H9 (cell line): ENCODE measurements at places on chromosomes 5 and 9. TPM values are rescaled to one million over a fixed set of nuclear protein-coding genes. Genes with fewer than 3 reads are reported as not detected.

Gene LRRC26
- total RNA-seq = 0.55 and 0.96 TPM in 2 replicates

DNA sequence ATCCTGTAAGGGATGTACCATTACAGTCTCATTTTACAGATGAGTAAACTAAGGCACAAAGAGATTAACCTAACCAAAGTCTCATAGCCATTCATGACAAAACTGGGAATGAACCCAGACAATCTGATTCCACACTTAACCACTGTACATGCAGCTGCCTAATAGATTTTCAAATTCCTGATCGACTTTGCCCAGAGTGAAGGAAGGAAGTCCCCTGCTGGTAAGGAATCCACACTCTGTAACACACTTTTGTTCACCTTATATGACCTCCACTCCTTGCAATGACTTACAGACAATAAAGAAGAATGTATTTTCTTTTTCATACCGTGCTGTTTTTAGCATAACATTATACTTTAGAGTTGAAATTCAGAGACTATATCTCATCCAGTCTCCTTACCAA lies 31.3 kb upstream of the PLPP6 start:
- H3K36me3 ChIP-seq = no peaks in the 10 kb centered on the region
- no peak for DNase-seq
- H3K27ac ChIP-seq = no peak overlapping the region
- no peaks in the 10 kb centered on the region for H3K27me3 ChIP-seq

- no peak overlapping the region for H3K27ac ChIP-seq
- H3K27me3 ChIP-seq = no peaks in the 10 kb centered on the region
- H3K36me3 ChIP-seq = no peaks in the 10 kb centered on the region; the same call in 1 of the 3 replicates
- H3K4me1 ChIP-seq = peaks cover 4% of the 10 kb centered on the region; the same call in 1 of the 2 replicates
These were observed 48.8 kb downstream of the GRAMD2B start for GRCh38 chr5:126471875-126472537.

DNA sequence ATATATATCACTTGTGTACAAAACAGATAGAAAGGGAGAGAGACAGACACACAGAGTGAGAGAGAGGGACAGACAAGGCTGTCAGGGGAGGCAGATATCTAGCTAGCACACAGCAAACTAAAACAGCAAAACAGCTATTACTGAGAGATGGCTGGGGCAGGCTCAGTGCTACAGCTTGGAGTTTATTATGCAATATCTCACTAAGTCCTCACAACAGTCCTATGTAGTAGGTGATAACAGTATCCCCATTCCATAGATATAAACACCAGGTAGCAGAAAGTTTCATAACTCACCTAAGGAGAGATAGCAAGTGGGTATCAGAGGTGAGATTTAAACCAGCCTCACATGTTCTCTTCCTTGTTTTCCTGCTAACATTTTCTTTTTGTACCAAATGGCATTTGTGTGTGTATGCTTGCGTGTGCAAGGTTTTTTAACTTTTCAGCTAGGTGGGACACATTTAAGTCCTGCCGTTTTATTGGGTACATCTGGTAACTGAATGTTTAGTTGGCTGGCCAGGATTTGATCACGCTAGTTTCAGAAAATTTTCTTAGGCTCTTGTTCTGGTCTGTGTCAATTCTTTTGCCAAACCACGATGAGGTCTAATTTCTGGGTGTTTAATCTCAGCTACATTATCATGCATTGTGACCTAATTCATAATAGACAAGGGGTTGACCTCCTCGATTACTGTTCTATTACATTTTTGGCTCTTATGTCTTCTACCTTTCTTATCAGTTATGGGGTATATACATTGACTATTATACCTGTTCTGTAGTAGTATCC lies 105.1 kb downstream of the LMNB1 start:
- no peak for DNase-seq
- no peak overlapping the region for H3K27ac ChIP-seq
- H3K36me3 ChIP-seq = peaks cover 3% of the 10 kb centered on the region; the same call in 1 of the 3 replicates
- H3K4me3 ChIP-seq = no peak overlapping the region
- no peaks in the 10 kb centered on the region; the same call in 1 of the 2 replicates for H3K4me1 ChIP-seq

Gene AJM1
- 1.8 and 2.3 TPM in 2 replicates for total RNA-seq

DNA sequence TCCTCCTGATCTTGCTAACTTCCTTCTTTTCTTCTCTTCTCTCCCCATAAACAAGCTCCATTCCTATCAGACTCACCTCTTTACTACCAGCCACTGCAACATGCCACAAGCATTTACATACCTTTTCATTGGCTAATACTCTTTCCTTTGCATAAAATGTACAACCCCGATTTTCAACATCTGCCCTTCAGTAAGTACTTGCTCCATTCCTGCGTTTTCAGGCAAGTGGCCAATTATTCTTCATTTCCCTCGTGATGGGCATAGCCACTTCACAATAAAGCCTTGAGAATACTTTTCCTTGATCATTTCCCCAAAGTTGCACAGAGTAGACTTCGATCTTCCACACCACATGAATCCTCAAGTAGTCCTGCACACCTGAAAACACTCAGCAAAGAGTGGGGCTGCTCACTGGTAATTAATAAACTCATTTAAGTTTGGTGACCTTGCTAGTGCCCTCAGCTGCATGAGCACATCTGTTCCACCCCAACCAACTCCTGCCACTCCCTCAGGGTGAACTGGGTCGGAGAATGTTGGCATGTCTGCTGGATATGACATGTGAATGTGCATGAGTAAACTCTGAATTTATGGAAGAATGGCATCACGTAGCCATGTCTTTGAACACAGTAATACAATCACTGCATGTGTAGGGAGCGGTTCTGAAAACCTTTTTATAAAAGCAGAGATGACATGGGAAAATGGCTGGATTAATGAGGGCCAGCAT lies 535.8 kb downstream of the SEMA5A start:
- no peaks in the 10 kb centered on the region for H3K4me1 ChIP-seq
- H3K27ac ChIP-seq = no peak overlapping the region
- no peaks in the 10 kb centered on the region; the same call in 1 of the 2 replicates for H3K36me3 ChIP-seq
- DNase-seq = no peak

DNA sequence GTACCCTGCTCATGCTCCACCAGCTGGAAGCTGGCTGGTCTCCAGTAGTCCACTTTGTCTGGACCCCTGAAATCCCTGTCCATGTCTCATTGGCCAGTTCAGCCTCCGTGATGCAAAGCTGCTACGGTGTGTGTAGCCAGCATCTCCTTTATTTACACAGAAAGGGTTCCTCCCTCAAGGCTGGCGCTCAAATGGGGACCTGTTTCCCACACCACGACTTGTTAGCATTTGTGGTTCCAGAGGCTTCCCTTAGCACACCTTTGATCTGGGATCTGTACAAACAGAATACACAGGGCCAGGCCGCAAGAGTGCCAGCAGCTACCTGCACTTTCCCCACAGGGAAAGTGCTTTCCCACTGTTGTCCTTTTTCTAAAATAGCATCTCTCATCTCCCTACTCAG lies 5.7 kb upstream of the SMU1 start:
- H3K36me3 ChIP-seq = no peaks in the 10 kb centered on the region
- H3K4me3 ChIP-seq = no peak overlapping the region
- DNase-seq = no peak
- no peaks in the 10 kb centered on the region for H3K4me1 ChIP-seq
- H3K27me3 ChIP-seq = no peaks in the 10 kb centered on the region

Gene N4BP3
- total RNA-seq = 32.1 and 32.4 TPM in 2 replicates

- H3K27ac ChIP-seq = no peak overlapping the region
- peaks cover 74% of the 10 kb centered on the region for H3K36me3 ChIP-seq
- no peak overlapping the region for H3K4me3 ChIP-seq
- H3K27me3 ChIP-seq = no peaks in the 10 kb centered on the region
- no peaks in the 10 kb centered on the region for H3K4me1 ChIP-seq
- DNase-seq = no peak
These were observed 7.0 kb downstream of the FAM53C start for GRCh38 chr5:138344887-138345622.

Gene PCDHB3
- 2.0 and 2.3 TPM in 2 replicates for total RNA-seq

Gene OTULINL
- 7.0 and 7.5 TPM in 2 replicates for total RNA-seq

Gene FBP1
- total RNA-seq = 1.9 and 2.2 TPM in 2 replicates

DNA sequence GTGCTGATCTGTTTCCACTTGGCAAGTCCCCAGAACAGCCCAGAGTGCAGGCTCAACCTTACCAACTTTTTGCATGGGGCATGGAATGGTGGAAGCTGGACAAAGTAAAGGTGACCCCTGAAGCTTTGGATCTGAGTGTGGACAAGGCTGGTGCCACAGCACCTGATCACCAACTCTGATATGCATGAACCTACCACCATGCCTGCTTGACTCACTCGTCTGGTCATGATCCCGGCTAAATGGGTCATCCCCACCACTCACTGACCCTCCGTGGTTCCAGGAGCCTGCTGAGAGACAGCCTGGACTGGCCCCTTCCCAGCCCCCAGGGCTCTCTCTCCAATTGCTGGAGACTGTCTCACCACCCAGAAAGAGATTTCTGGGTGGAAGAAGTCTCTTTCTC lies 14.4 kb upstream of the SLC22A4 start:
- no peak overlapping the region for H3K27ac ChIP-seq
- H3K4me1 ChIP-seq = 0 out of 2 replicates have a peak, but pooled peaks cover 5% of the 10 kb centered on the region
- H3K4me3 ChIP-seq = no peak overlapping the region
- no peaks in the 10 kb centered on the region for H3K27me3 ChIP-seq
- DNase-seq = no peak

GRCh38 chr9:134321946-134322741 lies 4.1 kb upstream of the RXRA start:
- no peak overlapping the region for H3K4me3 ChIP-seq
- H3K27me3 ChIP-seq = no peaks in the 10 kb centered on the region
- no peak for DNase-seq
- H3K36me3 ChIP-seq = no peaks in the 10 kb centered on the region

DNA sequence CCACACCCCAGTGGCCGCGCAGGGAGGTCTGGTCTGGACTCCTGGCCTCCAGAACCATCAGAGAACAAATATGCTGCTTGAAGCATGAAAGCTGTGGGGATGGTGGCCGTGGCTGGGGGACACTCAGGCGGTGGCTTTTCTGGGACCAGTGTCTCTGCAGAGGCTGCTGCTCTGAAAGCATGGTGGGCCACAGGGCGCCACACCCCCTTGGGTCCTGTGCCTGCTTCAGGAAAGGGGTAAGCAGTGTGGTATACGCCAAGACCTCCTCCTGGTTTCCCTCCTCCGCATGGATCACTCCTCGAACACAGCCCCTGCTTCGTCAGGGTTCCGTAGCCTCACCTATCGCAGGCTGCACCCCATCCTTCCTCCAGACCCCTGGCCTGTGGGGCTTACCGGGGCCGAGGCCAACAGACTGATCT lies 19.7 kb upstream of the TERT start:
- no peak overlapping the region for H3K4me3 ChIP-seq
- H3K27ac ChIP-seq = no peak overlapping the region
- peaks cover 2% of the 10 kb centered on the region; the same call in 1 of the 2 replicates for H3K4me1 ChIP-seq
- H3K36me3 ChIP-seq = peaks cover 8% of the 10 kb centered on the region; the same call in 1 of the 3 replicates
- DNase-seq = no peak

DNA sequence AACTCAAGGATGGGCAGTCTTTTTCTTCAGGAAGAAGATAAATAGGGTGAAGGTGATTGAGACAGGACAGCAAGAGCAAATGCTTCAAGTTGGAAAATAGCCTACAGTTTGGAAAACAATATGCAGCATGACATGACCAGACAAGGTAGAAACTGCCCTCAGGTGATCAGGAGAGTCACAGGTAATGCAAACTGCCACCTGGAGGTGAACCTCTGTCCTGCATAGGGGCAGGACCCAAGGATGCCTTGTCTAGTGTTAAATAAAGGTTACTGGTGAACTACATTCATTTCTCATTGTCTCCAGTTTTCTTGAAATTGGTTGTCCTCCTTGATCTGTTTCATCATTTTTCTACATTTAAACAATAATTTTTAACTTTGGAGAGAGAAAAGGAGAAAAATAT lies 232.1 kb downstream of the SEMA5A start:
- no peaks in the 10 kb centered on the region for H3K4me1 ChIP-seq
- no peak overlapping the region for H3K27ac ChIP-seq
- no peaks in the 10 kb centered on the region for H3K27me3 ChIP-seq

DNA sequence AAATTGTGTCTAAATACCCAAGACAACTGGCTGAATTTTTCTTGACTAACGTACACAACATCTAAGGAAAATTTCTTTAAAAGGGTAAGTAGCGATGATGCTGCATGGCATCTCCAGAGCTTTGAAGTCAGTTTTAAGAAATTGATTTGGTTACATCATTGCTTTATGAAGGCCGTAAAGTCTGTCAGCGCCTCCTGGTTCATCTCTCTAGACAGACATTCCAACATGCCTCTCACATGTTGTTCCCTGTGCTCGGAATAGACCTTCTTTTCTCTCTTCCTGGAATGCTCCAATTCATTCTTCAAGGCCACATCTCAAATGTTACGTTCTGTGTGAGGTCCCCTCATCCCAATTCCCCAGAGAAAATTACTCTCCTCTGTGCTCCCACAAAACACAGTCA lies 108.7 kb upstream of the SSBP2 start:
- no peaks in the 10 kb centered on the region for H3K27me3 ChIP-seq
- H3K27ac ChIP-seq = no peak overlapping the region
- H3K4me3 ChIP-seq = no peak overlapping the region
- H3K36me3 ChIP-seq = no peaks in the 10 kb centered on the region
- DNase-seq = no peak

- no peak overlapping the region for H3K4me3 ChIP-seq
- H3K4me1 ChIP-seq = no peaks in the 10 kb centered on the region
- no peak overlapping the region for H3K27ac ChIP-seq
- no peaks in the 10 kb centered on the region for H3K27me3 ChIP-seq
- no peaks in the 10 kb centered on the region for H3K36me3 ChIP-seq
These were observed 34.8 kb downstream of the TRPC7 start for GRCh38 chr5:136330353-136331038.

- no peaks in the 10 kb centered on the region for H3K27me3 ChIP-seq
- H3K4me3 ChIP-seq = no peak overlapping the region
- no peak overlapping the region for H3K27ac ChIP-seq
- no peak for DNase-seq
- H3K36me3 ChIP-seq = no peaks in the 10 kb centered on the region
- no peaks in the 10 kb centered on the region for H3K4me1 ChIP-seq
These were observed 161.7 kb upstream of the CDH12 start for GRCh38 chr5:23014825-23015224.

- H3K27me3 ChIP-seq = no peaks in the 10 kb centered on the region
- peaks cover 35% of the 10 kb centered on the region for H3K36me3 ChIP-seq
- no peaks in the 10 kb centered on the region for H3K4me1 ChIP-seq
- no peak for DNase-seq
- no peak overlapping the region for H3K4me3 ChIP-seq
These were observed 10.1 kb downstream of the ZFYVE16 start for GRCh38 chr5:80417973-80418372.

DNA sequence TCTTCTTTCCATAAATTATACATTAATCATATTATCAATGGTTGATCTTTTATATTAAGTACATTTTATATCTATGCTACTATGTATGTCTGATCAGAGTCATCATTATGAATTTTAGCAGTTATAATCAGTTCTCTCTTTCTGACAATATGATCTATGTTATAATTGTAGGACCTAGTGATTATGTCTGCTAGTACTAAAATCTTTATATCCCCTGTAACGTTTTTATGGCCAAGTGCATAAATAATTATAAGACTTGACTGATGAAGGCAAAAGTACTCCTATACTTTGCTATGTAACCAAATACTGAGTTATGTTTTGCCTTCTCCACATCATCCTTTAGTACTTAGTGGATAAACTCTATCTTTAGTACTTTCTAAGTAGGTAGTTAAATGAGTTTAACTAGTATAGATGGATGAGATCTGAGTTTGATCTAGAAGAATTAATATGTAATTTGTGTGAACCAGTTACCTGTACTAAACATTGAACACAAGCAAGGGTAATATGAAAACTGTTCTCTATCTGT lies 75.4 kb downstream of the SLF1 start:
- no peaks in the 10 kb centered on the region for H3K27me3 ChIP-seq
- peaks cover 7% of the 10 kb centered on the region for H3K36me3 ChIP-seq
- no peaks in the 10 kb centered on the region for H3K4me1 ChIP-seq
- no peak for DNase-seq
